ENCODE measurements at places on chromosomes 1 and 21.

- DNase-seq: no peak
Observed at GRCh38 chr1:59375321-59376220, 78.7 kb downstream of the FGGY start.

GRCh38 chr1:41631154-41631553 lies 146.7 kb upstream of the EDN2 start:
- DNase-seq: no peak

GRCh38 chr21:14418920-14419319 lies 36.0 kb upstream of the HSPA13 start:
- DNase-seq: no peak

- DNase-seq: no peak
Observed at GRCh38 chr1:44246806-44247205, 33.5 kb downstream of the DMAP1 start.

DNA sequence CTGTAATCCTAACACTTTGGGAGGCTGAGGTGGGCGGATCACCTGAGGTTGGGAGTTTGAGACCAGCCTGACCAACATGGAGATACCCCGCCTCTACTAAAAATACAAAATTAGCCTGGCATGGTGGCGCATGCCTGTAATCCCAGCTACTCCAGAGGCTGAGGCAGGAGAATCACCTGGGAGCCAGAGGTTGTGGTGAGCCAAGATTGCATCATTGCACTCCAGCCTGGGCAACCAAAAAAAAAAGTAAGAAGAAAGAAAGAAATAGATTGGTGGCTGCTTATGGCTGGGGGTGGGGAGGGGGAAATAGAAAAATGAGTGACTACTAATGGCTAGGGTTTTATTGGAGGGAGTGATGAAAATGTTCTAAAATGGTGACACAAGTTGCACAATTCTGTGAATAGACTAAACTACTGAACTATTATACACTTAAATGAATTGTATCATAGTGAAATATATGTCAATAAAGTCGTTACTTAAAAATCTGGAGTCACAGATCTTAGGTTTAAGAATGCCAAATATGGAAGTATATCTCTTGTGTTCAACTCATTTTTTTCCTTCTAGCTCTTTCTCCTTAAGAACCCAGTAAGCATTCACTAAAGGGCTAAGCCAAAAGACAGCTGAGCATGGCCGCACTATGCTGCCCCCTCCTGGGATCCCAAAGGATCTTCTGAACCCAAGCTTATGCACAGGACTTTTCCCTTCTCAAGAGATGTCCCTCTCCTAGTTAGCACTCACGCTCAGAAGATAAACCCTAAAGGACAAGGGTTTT lies 3.2 kb upstream of the NPL start:
- DNase-seq: peak; percentile 49

- DNase-seq: no peak
Observed at GRCh38 chr1:154616659-154617345, 8.8 kb upstream of the ADAR start.

DNA sequence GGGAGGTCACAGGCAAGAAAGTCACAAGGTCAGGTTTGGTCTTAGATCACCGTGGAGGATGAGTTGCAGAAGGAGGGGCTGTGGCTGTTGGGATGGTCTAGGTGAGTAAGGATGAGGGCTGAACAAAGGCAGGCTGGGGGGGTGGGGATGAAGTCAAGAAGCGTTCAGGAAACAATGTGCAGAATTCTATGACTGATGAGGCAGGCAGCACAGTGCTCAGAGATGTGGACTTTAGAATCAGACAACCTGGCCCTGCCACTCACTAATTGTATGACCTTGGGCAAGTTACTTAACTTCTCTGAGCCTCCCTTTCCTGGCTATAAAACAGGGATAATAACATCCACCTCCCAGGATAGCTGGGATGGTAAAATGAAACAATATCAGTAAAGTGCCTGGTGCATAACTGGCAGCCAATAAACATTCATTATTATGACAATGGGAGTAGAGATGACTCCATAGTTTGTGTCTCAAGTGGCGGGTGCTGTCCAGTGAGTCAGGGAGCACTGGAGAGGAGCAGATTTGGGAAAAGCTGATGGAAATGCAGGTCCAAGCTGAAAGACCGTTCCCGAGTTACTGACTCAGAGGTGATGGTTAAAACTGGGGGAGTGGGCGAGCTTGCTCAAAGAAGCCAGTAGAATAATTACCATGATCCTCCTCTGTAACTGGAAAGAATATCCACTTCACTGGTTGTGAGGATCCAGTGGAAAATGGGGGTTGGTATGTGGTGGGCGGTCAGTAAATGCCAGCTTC lies 2.1 kb downstream of the TIE1 start:
- DNase-seq: no peak

DNA sequence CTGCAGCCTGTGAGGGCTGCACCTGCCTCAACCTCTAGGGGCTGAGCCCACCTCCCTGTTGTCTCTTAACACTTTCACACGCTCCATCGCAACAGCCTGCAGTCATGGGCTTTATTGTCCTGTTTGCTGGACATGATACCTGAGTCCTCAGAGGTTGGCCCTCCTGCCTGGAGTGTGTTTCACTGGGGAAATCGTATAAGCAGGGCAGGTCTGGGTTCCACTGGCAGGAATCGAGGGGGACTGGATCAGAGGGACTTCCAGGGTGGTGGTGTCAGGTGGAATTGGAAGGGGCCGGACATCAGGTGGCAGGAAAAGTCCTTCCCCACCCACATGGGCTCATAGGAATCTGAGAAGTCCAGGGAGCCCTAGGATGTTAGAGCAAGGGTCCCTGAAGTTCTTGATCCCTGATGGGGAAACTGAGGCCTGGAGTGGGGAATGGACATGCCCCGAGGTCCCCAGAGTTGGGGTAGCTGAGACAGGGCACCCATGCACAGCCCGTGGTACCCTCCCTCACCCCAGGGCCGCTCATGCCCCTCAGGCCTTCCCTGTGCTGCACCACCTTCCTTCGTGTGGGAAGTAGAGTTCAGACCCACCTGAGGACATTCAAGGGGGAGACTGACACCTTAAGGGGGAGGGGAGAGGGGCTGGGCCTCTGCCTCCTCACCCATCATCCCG lies 66.6 kb downstream of the PIK3CD start:
- no peak for DNase-seq

DNA sequence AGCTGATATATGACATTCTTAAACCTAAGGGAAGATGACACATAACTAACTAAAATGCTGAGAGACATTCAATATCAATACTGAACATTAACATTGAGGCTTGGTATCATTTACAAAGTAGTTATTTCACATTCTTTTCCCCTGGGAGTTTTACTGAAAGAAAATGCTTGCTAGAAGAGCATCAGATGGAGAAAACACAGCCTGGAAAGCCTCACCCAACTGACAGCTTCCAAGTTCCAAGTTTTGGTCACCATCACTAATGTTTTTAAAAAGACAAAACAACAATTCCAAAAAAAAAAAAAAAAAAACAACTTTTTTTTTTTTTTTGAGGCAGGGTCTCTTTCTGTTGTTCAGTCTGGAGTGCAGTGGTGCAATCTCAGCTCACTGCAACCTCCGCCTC lies 80.6 kb downstream of the DSCAM start:
- no peak for DNase-seq

GRCh38 chr1:101317590-101317989 lies 80.8 kb downstream of the S1PR1 start:
- DNase-seq: no peak

- DNase-seq: no peak
Observed at GRCh38 chr1:44558883-44559282, 115.4 kb downstream of the TMEM53 start.

DNA sequence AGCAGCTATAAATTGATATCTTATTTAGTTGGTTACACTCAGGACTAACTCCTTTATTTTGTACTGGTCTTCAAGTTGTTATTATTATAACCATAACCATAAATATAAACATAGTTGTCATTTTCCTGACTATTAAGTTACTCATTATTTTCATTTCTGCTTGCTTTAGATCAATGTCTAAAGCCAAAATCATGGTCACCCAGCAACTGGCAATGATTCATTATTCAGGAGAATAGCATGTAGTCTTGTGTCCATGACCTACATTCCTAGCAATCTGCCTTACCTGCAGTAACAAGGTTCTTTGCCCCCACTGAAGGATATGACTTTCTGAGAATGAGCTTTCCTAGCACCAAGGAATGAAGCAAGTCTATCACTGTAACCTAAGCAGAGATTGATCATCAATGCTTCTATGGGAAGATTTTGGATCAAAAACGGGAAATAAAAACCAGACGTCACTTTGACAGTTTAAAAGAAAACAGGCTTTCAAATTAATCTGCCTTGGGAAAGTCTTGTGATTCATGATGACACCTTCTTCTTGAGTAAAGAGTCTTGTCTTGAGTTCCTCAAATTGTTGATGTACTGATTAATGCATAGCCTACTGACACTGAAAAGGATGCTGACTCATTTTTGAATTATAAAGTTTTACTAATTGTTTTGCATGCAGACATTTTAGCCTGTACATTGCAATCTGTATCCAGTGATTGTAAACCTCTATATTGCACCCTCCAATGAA lies 203.3 kb upstream of the IVNS1ABP start:
- DNase-seq: peak; percentile 13

DNA sequence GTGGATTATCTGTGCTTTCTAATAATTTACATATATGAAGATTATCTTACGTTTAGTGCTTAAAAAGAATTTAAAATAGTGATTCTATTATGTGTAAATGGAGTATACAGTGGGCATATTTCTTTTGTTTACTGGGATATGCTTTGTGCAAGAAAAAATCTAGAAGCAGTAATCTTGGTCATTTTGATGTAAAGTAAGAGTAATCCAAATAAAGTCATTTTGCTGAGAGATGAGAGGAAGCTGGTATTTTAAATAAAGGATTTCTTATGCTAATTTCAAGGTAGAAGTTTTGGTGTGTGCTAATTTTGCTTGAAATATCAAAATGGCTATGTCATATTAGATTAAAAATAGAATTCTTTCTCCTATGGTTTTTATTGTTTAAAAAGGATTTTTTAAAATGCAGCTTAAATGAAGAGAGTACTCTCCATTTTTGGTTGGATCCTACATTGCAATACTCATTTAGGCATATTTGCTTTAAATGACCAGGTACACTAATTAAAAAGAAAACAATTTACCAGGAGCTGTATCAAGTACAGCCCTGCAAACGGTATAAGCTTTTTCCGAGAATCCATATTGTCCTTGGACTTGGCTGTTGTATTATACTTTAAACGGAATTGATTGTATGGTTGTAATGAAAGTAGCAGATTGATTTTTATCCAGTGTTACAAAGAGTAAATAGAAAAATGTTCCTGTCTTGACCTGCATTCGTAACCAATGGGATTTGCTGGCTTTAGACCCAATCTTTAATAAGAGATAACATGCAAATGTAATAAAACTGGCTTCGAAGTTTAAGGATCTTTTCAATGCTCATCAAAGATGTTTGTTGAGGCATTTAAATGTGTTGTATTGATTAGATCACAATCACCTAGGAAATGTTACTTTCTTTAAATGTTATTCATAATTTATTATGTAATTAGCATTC lies 574.7 kb downstream of the USP25 start:
- no peak for DNase-seq

DNA sequence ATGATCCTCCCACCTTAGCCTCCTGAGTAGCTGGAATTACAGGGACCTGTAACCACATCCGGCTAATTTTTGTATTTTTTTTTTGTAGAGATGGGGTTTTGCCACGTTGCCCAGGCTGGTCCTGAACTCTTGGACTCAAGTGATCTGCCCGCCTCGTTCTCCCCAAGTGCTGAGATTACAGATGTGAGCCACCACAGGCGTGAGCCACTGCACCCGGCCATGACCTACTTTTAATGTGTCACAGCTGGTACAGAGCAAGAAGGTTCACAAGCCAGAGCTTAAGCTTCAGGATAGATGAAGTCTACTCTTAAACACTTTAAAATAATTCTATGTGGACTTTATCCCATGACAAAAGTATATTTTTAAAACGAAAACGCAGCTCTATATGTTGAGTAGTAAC lies 23.6 kb downstream of the ACBD3 start:
- no peak for DNase-seq

DNA sequence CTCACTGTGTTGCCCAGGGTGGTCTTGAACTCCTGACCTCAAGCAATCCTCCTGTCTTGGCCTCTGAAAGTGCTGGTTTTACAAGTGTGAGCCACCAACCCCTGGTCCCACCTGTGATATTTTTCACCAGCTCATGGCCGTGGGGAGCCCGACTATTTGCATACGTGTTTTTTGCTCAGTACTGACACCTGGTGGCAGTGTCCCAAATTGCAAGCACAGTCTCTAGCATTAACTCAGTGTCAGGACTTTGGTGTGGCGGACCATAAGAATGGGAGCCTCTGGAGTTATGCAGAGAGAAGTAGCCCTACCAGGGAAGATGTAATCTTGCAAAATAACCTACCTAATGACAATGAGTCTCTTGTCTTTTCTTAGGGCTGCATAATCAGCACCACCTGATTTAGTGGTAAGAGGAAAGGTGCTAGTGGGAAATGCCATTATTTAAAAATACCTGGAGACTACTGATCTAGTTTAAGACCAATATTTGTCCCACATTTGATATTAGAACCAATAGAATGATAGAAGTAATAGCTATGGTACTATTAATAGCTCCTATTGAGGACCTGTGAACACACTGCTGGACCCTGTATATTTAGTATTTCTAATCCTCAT lies 305.4 kb downstream of the DISC1 start:
- DNase-seq: no peak

DNA sequence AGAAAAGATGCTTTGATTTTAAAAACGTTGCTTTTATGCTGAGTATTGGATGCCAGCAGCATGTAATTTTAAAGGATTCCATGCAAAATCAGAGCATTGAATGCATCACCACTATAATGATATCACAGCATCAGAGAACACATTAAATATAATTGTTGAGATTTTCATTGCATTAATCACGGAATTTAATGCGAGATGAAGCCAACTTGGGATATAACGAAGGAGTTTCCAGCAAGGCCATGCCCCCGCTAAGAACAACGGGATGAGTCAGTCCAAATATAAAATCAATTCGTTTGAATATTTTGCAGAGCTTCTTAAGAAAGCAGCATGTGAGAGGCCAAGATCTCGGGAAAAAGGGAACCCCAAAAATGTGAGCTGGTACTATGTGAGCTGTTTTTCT lies 423.4 kb upstream of the CHRM3 start:
- no peak for DNase-seq

GRCh38 chr1:86951430-86951829 lies 37.0 kb downstream of the HS2ST1 start:
- no peak for DNase-seq

DNA sequence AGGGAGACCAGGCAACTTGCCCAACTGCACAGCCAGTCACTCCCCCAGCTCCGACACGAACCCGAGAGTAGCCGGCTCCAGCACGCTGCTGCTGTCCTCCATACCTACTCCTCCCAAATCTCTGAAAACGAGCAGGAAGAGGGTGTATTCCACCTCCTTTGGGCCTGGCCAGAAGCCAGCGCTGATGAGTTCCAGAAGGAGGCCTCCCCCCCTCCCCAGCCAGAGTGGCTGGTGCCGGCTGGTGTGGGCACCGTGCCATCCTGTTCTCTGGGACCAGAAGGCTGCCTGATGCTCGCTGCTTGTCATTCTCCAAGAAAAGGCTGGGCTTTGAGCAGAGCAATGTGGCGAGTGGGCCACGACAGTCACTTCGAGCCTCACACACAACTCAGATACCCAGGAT lies 22.2 kb downstream of the KCNN3 start:
- DNase-seq: peak; percentile 73

- DNase-seq: no peak
Observed at GRCh38 chr1:5757187-5757805, 234.9 kb downstream of the NPHP4 start.

All from putamen (tissue), 1 donor.